M059J (cell line): ENCODE measurements at places on chromosomes 6 and 20.

DNA sequence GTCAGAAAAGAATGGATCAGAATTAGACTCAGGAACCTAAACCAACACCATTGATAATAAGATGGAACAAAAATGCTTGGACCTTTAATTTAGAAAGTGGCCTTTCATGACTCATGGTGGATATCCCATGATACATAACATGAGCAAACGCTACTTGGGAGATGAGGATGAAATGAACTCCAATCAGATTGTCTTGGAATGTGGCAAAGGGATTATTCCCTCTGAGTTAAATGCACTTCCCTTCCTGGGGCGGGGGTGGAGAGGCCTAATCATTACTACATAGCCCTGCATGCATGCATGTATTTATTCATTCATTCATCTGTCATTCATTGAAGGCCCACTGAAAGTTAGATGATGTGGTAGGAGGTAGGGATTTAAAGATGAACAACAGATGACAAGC lies 174.0 kb downstream of the AIG1 start:
- DNase-seq = peak; percentile 25

GRCh38 chr6:75368151-75368779 lies 83.7 kb upstream of the TMEM30A start:
- DNase-seq = peak; percentile 64

DNA sequence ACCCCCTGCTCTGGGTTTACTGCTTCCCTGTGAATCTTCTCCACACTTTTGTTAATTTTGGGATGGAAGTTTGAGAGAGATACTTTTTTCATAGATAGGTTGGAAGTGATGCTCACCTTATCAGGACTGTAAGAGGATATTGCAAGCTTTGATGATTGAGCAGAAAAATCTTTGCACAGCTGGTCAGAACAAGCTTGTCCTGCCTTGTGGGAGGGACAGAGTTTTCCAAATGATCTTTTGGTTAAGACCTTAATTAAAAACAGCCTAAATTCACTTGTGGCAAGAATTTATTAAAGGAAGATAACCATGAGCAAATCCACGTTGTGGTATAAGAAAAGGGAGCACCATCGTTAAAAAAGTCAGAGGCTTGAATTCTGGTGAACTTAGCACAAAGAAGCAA lies 32.2 kb downstream of the E2F3 start:
- DNase-seq = no peak

GRCh38 chr6:179340-179950 lies 112.8 kb upstream of the DUSP22 start:
- DNase-seq = no peak

GRCh38 chr20:3042625-3043024 lies 797 bp upstream of the GNRH2 start:
- DNase-seq = no peak

DNA sequence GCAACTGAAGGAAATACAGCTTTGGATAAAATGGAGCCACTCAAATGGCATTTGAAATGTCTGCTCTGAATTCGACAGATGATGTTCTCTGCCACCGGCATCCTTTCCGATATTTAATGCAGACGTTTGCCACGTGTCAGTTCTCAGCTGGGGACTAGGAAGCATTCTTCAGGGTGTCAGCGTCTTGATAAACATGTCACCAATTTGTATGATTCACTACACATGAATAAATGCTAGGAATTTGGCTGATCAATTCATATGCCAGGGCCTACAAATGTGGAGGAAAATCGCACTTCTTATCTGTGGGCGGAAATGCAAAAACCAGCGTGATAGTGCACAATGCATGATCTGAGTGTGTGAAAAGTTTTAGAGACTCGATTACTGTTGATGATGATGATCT lies 169.5 kb downstream of the SLC24A3 start:
- no peak for DNase-seq

- DNase-seq = no peak
These were observed 25.1 kb downstream of the PRPH2 start for GRCh38 chr6:42697268-42697655.

- DNase-seq = peak; percentile 81
These were observed 698 bp downstream of the FAM210B start for GRCh38 chr20:56359212-56360132.

GRCh38 chr6:158322724-158323560 lies 10.7 kb downstream of the TULP4 start:
- DNase-seq = peak; percentile 77

GRCh38 chr20:52974179-52974594 lies 2.0 kb downstream of the TSHZ2 start:
- peak; percentile 47 for DNase-seq

- DNase-seq = no peak
These were observed 11.2 kb downstream of the CYB5R4 start for GRCh38 chr6:83870649-83871048.

DNA sequence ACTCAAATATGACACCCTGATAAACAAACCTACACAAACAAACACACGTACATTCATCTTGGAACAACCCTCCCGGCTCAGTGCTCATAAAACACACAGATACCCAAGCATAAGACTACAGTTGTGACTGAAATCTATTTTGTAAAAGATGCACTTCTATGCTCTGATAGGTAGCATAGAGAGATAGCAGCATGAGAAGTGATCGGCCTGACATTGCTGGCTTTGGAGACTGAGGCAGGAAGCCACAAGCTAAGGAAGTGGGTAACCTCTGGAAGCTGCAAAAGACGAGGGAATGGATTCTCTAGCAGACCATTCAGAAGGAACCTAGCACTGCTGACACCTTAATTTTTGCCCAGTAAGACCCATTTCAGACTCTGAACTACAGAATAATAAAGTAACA lies 1.6 kb upstream of the RNF39 start:
- no peak for DNase-seq

DNA sequence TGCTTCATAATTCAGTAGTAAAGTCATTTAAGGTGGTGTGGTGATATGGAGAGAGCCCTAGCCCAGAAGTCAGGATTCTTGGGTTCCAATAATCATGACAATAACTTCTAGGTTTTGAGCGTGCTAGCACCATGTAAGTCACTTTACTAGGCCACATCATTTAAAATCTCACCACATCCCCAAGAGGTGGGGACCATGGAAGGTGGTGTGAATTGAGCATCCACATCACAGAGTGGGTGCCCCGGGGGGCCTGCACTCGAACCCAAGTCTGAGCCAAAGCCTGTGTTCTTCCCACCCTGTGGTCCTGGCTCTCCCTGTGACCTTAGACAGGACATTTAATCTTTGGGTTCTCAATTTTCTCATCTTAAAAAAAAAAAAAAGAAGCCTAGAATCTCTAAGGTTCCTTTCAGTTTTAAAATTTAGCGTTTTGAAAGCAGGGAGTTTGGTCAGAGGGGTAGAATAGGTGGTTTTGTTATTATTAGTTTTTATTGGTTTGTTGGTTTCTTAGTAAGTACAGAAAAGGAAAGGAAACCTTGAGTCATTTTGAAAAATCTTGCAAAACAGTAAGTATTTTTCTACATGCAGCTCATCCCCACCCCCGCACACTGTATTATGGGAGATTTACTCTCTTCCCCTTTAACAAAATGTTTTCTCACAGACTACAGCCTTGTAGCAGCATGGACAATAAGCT lies 26.4 kb downstream of the ARMC2 start:
- peak; percentile 54 for DNase-seq

DNA sequence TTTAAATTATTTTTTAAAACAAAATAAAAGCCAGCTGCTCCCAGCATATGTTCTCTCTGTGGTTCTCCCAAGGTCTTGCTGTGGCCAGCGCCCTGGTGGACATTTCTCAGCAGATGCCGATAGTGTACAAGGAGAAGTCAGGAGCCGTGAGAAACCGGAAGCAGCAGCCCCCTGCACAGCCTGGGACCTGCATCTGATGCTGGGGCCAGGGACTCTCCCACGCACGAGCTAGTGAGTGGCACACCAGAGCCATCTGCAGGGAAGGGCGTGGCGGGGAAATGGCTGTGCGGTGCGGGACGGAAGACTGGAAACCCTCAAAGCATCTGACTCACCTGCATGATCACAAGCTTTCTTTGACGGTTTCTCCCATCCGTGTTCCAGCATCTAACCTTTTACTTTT lies 16.5 kb downstream of the GFRA4 start:
- DNase-seq = no peak

GRCh38 chr6:28218312-28219248 lies 6.5 kb upstream of the ZSCAN9 start:
- peak; percentile 92 for DNase-seq

GRCh38 chr6:38843798-38844197 lies 128.7 kb downstream of the DNAH8 start:
- DNase-seq = no peak

GRCh38 chr20:36688630-36689029 lies 42.6 kb upstream of the SLA2 start:
- no peak for DNase-seq

- no peak for DNase-seq
These were observed 173.1 kb downstream of the HS3ST5 start for GRCh38 chr6:114169763-114170162.

DNA sequence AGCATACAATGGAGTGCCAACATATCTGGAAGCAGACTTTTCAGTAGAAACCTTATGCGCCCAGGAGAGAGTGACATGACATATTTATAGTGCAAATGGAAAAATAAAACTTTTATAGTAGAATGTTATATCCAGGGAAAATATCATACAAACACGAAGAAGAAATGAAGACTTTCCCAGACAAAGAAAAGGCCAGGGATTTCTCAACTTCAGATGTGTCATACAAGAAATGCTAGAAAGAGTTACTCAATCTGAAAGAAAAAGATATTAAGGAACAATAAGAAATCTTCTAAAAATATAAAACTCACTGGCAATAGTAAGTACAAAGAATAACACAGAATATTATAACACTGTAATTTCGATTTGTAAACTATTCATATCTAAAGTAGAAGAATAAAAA lies 1269.3 kb downstream of the GRIK2 start:
- DNase-seq = no peak

DNA sequence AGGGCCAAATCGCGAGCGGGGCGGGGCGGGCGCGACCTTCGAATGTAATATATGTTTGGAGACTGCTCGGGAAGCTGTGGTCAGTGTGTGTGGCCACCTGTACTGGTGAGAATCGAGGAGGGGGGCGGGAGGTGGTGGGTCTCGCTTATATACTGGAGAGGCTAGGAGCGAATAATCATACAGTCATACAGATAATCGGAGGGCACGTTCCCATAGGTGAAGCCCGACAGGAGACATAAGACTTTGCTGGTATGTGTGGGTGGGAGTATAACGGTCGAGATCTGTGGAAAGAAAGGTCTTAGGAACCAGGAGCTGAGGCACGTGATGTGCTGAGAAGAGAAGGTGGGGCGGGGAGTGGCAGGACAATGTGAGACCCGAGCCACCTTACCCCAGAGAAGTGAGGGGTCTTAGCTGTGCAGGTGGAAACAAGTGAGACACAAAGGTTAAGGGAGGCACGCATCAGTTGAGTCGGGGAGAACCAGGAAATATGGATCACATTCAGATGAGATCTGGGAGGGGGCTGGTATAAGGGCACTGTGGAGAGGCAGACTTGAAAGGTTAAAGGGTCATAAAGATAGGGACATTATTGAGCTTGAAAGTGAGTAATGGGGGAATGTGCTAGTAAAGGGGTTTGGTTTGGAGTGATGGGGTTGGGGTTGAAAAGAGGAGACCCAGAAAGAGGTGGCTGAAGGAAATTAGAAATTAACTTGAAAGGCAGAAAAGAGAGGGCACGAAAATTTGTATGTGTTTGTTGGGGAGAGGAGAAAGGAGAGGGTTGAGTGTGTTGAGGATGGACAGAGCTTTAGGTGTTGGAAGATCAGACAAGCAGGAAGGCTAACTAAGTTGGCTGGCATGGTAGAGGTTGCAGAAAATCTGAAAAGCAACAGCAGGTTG lies 589 bp downstream of the RNF5 start:
- DNase-seq = peak; percentile 32

DNA sequence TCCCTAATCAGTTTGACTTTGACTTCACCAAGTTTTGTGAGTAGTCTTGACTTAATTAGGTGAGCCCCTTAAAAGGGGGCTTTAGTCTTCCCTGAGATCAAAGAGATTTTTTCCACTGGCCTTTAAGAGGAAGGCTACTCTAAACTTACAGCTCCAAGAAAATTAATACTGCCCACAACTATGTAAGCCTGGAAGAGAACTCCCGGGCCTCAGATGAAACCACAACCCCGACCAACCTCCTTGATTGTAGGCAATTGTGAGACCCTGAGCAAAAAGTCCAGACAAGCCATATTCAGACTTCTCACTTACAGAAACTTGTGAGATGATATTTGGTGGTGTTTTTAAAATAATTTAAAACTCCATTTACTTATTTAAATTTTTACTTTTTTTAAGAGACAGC lies 18.1 kb downstream of the SNX3 start:
- peak; percentile 16 for DNase-seq

GRCh38 chr6:7234547-7234946 lies 78.5 kb downstream of the SSR1 start:
- DNase-seq = no peak

GRCh38 chr6:165805067-165805555 lies 142.1 kb upstream of the PDE10A start:
- DNase-seq = no peak

DNA sequence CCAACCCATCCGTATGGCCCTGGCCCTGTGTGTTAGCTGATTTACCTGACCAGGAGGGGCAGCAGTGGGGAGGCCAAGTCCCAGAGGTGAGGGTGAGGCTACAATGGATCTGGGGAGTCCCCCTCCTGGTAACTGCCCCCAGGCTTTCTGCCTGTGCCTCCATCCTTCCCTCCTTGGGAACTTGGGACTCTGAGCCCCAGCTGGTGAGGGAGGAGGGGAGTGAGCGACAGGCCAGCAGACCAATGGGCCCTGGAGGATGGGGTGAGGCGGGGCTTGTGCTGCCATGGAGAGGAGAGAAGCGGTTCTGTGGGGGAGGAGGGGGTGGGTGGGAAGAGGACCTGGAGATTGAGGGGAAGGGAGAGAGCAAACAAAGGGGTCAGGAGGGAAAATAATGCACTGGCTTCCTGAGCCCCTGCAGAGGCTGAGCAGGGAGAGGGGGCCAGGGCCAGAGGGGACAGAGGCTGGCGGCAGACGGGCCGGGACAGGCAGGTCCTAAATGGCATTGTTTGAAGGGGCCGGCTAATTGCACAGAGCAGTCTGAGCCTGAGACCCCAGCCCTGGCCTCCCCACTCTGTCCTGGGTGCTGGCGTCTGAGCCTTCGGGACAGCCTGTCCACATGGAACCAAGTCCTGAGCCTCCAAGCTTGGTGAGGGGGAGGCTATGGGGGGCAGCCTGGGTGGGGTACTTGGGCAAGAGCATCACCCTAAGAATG lies 17.5 kb downstream of the DNMT3B start:
- DNase-seq = no peak

GRCh38 chr6:28634761-28635546 lies 109.3 kb downstream of the GPX5 start:
- DNase-seq = peak; percentile 48

DNA sequence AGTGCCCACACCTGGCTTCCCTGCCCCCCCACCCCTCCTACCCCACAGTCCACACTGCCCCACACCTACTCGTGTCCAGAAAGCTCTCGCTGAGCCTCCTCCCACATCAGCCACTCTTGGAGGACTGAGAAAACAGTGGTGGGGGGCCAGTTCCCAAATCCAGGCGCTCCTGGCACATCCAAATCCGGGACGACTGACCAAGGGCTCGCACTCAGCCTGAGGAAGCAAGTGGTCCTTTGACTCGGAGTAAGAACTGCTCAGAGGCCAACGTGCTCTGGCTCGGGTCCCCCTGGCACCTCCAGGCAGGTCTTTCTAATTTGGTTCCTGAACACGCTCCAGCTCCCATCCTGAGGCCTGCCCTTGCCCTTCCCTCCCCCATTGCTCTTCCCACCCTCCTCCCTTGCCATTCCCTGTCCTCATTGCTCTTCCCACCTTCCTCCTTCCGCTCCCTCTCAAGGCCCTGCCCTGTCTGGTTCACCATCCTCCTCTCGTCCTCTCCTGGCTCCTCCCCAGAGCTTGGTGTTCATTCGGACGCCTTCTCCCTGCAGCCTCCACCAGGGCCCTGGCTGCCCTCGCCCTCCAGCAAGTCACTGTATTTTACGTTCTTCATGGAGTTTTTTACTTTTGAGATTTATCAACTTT lies 83.6 kb downstream of the THBS2 start:
- peak; percentile 72 for DNase-seq
